ENCODE measurements at places on chromosomes 3 and 15.

GRCh38 chr15:59595434-59595915, 16.1 kb upstream of the GCNT3 start:
- no peak for DNase-seq

DNA sequence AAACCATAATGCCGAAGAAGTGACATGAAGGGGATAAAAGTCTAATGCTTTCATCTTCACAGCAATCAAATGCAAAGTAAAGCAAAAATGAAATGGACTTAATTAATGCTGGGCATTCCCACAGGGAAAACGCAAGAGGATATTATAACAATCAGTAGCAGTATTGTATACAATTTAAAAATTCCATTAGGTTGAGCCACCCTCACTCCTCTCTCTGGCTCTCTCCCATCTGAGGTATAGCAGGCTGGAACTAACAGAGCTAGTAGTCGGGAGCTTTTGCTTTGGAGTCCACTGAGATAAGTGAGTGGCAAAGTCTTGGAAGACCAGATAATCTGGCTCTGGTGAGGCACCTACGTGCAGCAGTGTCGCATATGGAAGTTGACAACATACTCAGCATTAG, 33.9 kb downstream of the DET1 start:
- no peak for DNase-seq

- peak; percentile 90 for DNase-seq
Measured at GRCh38 chr3:57951066-57951882, 56.9 kb upstream of the FLNB start.

DNA sequence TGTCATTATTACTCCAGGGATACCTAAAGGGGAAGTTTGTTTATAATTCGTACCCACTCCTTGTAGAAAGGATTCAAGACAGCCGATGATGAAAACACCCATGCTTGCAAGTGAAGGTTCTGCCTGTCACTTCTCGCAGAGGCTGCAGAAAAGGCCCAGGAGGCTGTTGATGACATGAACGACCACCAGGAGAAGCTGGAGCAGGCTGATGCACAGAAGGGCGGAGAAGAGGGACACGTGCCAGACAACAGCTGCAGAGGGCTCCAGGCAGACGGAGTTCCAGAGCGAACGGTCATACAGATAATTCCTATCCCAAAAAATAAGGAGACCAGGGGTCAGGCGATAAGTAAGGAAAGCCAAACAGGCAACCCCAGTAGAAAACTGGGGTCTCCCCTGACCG, 5.7 kb upstream of the DYNLT2B start:
- DNase-seq = no peak

DNA sequence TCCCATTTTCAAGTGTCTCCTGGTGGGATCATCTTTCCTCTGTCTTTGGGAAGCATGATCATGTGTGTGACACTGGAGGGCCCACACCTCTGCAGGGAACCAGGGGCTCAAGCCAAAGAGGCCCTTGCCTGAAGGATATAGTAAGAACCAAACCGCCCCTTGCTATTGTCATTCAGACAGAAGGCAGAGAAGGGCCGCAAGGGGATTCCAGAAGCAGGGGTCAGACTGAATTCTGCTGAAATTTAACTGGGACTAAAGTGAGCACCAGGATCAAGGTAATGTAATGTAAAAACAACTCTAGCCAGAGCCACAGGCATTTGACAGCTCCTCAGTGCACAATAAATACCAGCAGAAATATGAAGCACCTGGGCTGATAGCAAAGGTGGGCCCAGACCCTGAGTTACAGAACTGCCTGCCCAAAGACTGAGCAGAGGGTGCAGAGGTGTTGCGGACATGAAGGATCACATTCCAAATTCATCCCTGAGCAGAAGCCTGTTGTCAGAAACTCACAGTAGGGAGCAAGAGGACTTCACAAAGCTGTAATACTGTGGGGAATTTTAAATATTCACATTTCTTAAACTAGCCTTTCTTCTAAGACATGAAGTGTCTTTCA, 46.0 kb upstream of the RASGRF1 start:
- no peak for DNase-seq

Measured in kidney capillary endothelial cell (primary cell).